G401 (cell line): ENCODE measurements at places on chromosomes 13 and 19. TPM values are rescaled to one million over a fixed set of nuclear protein-coding genes. Genes with fewer than 3 reads are reported as not detected.

APOC4 gene
- not detected in 2 replicates for total RNA-seq

GRCh38 chr13:105377452-105377851 lies 1158.0 kb downstream of the EFNB2 start:
- DNase-seq: no peak

DNA sequence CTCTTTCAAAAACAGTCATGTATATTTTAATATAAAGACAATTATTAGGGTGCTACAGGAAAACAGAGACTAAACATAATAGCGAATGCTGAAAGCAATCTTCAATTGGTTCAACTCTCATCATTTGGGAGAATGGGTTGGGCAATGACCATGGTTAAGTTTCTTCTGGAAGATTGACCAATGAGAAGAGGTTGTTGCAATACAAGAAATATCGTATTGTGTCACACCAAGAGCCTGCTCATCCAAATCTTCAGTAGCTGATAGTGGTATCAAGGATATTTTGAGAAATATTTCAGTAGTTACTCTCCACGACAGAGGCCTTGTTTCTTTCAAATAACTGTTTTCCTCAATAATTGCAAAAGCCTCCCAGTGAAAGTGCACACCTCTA lies 83.0 kb upstream of the FNDC3A start:
- DNase-seq: no peak

DNA sequence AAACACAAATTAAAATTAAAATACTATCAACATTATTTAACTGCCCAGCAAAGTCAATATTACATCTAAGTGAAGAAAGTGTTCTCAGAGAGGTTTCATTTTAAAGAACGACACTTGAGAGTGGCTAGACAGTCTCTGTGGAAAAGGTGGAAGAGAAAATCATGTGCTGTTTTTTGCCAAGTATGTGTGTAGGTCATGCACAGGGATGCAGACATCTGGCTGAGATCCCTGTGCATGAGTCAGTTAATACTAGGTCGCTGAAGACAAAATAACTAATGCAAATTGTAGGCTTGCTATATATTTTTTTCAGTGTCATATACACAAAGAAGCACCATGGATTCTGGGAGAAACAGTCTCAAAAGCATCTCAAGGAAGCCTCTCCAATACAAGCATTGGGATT lies 44.3 kb upstream of the ENOX1 start:
- no peak for DNase-seq

ERFL gene
- total RNA-seq: not detected in 2 replicates

TEKTIP1 gene
- total RNA-seq: not detected in 2 replicates

DNA sequence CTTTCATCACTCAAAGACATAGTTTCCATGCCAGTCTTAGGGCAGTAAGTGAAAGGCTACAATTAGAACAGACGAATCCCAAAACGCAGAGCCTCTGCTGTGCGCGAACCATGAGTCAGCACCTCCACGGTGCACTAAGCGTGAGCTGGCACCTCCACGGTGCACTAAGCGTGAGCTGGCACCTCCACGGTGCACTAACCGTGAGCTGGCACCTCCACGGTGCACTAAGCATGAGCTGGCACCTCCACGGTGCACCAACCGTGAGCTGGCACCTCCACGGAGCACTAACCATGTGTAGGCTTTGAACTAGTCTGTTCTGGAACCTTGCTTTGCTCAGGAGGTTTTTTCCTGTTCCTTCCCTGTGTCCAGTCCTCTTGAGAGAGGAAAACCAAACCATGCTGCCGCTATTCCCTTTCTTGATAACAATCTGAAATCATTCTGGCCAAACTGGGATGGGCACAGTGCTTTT lies 120.6 kb downstream of the IRS2 start:
- DNase-seq: peak; percentile 60

PLVAP gene
- not detected in 2 replicates for total RNA-seq

DNA sequence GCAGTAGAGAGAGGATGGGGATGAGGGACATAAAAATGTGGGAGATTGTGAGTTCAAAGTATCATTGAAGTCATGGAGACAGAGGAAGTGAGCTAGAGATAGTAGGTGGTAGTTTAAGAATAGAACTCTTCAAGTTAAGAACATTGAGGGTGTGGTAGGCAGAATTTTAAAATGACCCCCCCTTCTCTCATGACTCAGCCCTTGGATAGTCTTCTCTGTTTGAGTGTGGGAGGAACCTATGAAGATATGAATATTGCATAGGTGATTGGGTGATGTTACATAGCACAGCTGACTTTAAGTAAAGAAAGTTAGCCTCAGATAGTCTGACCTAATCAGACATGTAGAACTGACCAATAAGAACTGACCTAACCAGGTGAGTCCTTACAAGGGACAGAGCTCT lies 418.6 kb downstream of the FOXO1 start:
- no peak for DNase-seq
